ENCODE measurements at places on chromosomes 3 and 15.

GRCh38 chr3:125160606-125161371, 51.8 kb downstream of the SLC12A8 start:
- no peak for DNase-seq

DNA sequence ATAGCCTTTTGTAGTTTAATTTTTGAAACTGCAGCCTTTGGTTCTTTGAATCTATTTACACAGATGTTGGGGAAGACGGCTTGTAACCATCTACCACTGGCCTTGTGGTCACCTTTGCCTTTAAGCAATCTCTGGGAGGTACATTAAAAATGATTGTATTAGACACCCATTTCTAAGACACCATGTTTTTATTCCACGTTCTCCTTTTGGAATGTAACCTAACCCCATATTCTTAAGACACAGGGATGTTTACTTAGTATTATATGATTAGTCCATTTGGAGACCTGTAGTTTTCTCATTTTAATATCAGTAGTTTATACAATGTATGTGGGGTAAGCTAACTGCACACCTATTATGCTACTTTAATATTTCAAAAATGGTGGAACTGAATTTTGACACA, 175.1 kb upstream of the PLSCR5 start:
- no peak for DNase-seq

GRCh38 chr3:70766301-70766700, 453.9 kb upstream of the MDFIC2 start:
- no peak for DNase-seq

GRCh38 chr3:97291901-97292300, 472.7 kb upstream of the ARL6 start:
- no peak for DNase-seq

DNA sequence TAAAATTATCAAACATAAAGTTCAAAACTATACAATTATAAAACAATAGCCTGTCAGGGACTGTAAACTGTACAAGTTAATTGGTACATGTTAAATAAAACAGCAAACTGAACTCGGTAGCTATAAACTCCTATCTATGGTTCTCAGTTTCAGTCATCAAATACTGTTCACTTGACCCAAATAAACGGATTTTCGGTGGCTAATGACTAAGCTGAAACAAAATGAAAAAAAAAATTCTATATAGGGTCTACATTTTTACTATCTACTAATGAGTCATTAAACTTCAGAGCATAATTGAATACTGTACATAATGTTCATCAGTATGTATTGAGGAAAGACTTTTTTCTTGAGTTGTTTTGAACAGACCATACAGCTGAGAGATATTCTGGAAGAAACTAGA, 6.6 kb downstream of the PROK2 start:
- DNase-seq, result no peak
